Stimulated activated CD4-positive, alpha-beta T cell treated with anti-CD3 and anti-CD28 coated beads, Interleukin-1b, Interleukin-23, amount 100 ng/mL, for 4 hours (primary cell): ENCODE measurements at places on chromosomes 7 and 10.
A peak's percentile ranks its signal among the peaks of the same experiment; 100 is the strongest.

DNA sequence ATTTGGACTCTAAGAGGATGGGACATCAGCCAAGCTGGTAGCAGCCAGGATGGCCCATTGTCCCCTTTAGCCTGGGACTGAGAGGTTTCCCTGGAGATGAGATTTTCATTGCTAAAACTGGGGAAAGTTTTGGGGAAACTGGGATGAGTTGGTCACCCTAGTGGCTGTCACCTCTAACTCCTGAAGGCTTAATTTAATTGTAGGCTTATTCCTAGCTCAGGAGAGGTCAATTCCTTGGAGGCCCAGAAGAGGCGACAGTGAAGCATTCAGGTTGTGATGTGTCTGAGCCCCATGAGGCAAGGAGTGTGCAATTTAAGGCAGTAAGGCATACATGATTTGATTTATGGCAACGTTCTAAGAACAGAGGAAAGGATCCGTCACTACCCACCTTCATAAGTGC is 24.9 kb upstream of the JAZF1 start:
- DNase-seq, result no peak

GRCh38 chr10:44759122-44759521 is 152.0 kb upstream of the TMEM72 start:
- no peak for DNase-seq

- DNase-seq, result no peak
These were observed 20.5 kb downstream of the EIF3B start for GRCh38 chr7:2374830-2375728.

DNA sequence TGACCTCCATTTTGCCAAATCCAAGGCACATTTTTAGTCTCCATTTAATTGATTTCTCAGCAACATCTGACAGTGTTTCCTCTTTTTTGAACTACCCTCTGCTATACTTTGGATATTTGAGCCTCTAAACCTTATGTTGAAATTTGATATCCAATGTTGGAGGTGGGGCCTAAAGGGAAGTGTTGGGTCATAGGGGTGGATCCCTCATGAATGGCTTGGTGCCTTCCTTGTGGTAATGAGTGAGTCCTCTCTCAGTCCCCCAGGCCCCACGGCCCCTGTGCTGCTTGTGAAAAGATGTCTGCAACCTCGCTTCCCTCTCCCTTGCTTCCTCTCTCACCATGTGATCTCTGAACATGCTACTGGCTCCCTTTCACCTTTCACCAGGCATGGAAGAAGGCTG is 96.8 kb upstream of the DGKB start:
- no peak for DNase-seq

DNA sequence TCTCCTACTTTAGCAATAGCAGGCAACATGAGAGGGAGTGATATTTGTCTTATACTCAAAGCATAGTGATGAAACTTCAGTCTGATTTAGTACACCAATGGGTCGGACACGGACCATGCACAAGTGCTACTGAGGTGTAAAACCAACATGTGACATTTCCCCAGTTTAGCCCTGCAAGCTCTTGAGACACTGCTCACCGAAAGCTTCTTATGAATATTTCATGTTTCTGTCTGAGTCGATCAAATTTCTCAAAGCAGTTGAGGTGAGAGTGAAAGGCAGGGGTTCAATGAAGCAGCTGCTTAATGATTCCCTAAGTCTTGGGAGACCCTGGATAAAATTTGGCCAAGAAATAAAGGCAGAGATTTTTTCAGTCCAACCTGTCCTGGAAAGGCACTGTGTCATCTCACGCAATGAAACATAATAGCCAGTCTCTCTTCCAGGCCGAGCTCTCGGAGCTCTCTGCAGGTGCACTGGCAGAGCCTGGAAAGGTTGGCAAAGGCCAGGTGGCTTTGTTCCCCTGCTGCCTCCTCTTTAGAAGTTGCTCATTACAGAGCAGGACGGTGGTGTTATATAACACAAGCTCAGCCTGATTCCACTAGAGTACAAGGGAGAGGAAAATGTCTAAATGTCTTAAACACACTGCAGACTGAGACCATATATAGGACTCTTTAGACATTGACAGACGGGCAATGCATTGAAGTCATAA is 33.9 kb upstream of the XPNPEP1 start:
- no peak for DNase-seq

GRCh38 chr10:8577686-8578085 is 523.2 kb downstream of the GATA3 start:
- no peak for DNase-seq

DNA sequence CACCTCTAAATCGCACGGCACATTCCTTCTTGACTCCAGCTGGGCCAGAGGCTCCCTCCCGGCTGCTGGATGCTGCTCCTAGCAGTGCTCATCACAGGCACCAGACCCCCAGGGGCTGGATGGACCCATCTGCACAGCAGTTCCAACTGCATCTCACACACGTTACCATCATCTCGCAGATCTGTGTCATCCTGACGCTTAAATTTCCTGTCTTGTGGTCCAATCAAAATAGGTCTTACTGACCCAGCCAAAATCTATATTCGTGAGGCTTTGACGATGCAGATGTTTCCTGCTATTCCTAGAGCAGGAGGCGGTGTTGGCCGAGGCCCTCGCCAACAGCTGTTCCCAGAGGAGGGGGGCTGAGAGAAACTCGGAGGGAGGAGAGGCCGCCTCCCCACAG is 108.0 kb downstream of the MKI67 start:
- DNase-seq, result no peak

GRCh38 chr10:95447685-95448084 is 113.5 kb downstream of the SORBS1 start:
- DNase-seq, result no peak

GRCh38 chr7:4951903-4952636 is 6.9 kb downstream of the MMD2 start:
- no peak for DNase-seq

DNA sequence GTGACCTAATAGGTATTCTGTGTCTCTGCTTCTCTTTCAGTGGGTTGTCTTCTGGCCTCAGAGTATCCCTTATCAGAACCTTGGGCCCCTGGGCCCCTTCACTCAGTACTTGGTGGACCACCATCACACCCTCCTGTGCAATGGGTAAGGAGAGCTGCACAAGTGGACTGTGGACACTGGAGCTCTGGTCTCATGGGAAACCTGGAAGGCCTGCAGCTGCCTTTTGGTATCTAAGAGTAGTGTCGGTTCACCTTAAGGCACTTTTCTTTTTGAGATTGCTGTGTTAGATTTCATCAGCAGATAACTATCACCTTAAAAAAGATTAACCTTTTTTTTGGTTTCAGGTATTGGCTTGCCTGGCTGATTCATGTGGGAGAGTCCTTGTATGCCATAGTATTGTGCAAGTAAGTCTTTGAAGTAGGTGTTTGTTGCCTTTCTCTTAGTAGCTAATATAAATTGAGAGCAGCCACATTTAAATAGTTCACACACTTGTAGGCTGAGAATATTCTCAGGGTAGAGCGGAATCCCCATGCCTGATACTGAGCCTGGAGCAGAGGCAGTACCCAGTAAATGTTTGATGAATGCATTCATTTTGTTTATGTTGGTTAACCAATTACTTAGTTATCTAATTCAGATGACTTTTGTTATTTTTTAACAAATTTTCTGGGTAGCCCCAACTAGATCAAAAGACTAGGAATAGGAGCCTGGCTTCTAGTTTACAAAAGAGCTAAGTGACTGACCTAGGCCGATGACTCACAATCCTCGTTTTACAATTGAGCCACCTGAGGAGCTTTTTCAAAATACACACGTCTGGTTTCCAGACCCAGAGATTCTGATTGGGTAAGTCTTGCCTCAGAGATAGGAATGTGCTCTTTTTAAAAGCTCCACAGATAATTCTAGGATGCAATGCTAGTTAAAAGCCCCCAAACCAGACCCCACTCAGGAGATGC is 3.6 kb downstream of the TMEM254 start:
- DNase-seq, result no peak

- no peak for DNase-seq
These were observed 87.8 kb upstream of the PCBD1 start for GRCh38 chr10:70976063-70976695.

- DNase-seq, result no peak
These were observed 47.6 kb downstream of the GTF2IRD1 start for GRCh38 chr7:74501298-74501697.

GRCh38 chr7:153408360-153409335 is 643.5 kb upstream of the DPP6 start:
- DNase-seq, result no peak

- no peak for DNase-seq
These were observed 3.7 kb downstream of the FLNC start for GRCh38 chr7:128833946-128834325.

GRCh38 chr7:134316539-134317344 is at the start of gene SLC35B4:
Gene SLC35B4 (minus strand): TSS chr7:134316930. CDS start chr7:134316751, 179 bp downstream.
- peak; percentile 87 for DNase-seq

DNA sequence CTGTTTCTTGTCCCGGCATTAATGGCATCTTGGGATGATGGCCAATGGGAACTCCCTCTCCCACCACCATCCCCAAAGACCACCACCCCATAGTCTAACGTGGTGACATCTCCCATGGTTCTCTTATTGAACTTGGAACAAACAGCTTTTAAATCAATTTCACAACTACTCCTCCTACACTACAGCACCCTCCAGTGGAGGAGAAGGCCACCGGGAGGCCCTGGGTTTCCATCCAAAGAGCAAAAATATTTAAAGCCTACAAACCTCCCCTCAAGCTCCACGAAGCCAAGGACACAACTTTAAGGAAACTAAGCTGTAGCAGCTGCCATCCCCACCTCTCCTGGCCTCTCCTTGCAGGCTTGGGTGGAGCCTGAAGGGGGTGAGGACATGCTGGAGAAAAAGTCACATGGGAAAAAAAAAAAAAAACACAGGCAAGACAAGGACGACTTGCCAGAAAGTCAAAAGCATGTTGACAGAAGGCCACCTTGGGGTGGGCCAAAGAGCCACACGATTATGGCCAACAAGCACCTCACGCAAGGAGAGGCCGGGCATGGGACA is 94.0 kb upstream of the LANCL2 start:
- DNase-seq, result no peak

- no peak for DNase-seq
These were observed 39.0 kb upstream of the AOAH start for GRCh38 chr7:36763132-36763816.

DNA sequence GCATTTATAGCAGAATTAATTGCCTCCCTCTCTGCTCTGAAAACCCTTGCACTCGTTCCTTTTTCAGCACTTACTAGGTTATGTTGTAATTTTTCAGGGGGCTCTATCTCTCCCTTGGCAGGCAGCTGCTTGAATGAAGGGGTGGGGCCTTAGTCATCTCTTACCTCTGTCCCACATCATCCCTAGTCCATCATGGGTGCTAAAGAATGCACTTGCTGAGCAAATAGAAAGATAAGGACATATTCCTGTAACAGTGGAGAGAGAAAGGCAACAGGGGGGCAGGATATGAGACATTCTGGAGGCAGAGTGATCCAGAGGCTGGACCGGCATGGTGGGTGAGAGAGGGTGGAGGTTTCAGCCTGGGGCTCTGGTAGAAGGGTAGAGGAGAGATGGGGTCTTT is 60.0 kb downstream of the MINDY4 start:
- no peak for DNase-seq

GRCh38 chr10:110273474-110273873 is 31.2 kb downstream of the SMNDC1 start:
- DNase-seq, result peak; percentile 15

- DNase-seq, result no peak
These were observed 244.0 kb downstream of the BUB3 start for GRCh38 chr10:123398180-123398591.

DNA sequence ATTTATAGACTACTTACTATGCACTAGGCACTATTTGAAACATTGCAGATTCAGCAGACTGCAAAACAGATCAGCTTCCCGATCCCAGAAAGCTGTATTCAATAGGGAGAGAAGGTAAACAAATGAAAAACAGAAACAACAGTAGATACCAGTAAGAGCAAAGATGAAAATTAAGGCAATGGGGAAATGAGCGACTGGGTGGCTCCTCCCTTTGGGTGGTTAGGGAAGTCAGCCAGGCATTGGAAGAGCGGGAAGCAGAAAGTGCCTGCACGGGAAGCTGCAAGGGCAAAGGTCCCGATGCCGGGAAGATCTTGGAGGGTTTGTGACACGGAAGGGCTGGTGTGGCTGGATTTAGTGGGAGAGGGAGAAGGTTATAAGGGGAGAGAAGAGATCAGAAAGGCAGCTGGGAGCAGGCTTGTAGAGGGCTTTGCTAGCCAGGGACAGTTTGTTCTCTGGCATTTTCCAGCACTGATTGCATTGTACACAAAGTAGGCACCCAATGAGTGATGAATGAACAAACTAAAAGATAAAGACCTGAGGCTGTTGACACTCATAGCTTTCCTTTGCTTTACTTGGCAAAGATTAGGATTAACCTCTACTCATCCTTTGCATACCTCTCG is 67.8 kb downstream of the NAMPT start:
- no peak for DNase-seq

DNA sequence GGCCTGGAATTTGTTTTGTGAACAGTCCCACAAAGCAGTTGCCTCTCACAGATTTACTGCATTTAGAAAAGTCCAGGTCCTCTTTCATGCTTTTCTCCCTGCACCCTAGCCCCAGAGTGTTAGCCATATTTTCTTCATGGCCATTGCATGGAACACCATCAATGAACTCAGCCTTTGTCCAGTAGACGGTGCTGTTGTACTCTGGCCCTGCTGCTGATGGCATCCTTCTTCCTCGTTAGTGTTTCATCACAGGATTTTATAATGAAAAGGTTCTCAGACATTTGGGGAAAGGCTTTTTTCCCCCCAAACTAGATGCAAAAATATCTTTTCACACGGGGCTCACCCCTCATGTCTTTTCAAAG is 93.0 kb upstream of the SLC25A13 start:
- no peak for DNase-seq

GRCh38 chr7:55028011-55028410 is 9.2 kb downstream of the EGFR start:
- no peak for DNase-seq

GRCh38 chr7:150648353-150649079 is 16.3 kb upstream of the GIMAP6 start:
- no peak for DNase-seq

DNA sequence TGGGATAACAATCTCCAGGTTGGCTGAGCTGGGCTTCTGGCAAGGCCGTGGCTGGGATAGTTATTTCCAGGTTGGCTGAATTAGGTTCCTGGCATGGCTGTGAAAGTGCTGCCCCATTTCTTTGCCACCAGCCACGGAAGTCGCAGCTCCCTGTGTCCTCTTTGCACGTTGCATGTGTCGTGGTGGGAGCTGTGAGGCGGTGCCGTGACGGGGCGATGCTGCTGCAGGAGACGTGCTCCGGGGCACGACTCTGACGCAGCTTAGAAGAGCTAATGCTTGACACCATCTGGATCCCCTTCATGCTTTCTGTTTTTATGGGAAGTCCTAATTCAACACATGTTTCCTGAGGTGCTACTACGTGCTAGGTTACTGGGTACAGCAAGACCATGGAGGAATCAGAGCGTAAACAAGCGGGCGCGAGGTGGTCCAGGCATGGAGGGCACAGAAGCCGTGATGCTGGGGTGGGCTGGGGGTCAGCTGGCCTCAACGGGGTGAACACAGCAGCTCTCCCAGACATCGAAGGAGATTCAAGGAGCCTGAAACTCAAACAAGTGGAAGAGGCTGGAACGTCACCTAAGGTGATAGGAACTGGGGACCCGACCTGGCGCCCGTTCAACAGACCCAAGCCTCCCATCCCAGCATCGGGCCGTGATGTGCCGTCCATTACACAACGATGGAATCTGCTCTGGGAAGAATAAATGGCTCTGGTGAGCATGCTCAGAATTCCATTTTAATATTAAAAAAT is 407.1 kb downstream of the DNAJB6 start:
- DNase-seq, result no peak
